ENCODE measurements at places on chromosomes 2 and 18.

DNA sequence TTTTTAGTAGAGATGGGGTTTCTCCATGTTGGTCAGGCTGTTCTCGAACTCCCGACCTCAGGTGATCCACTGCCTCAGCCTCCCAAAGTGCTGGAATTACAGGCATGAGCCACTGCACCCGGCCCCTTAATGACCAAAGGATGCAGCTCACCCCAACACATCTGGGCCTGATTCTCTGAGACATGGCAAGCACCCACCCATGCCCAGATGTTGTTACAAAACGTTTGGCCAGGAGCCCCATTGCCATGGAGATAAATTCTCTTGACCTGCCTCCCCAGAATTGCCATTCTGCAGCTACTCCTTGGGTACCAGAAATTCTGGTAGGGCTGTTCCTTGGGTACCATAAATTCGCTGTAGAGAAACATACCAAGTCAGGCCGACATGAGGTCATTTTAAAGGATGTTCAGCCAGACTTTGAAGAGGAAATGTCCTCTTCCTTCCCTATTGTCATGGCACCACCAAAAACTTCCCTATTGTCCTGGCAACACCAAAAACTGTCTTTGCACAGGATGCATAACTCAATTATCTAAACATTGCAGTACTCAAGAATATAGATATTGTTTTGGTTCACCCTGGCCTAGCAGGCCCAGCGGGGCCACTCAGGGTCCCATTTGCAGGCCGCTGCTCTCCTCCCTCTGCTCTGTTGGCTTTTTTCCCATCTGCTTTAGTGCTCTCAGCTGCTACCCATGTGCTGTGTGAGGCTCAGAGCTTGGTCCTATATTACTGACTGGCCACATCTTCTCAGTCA, 160.9 kb upstream of the TTC39C start:
- no peak overlapping the region for H3K27ac ChIP-seq
- H3K4me1 ChIP-seq, result peaks cover 7% of the 10 kb centered on the region
- H3K27me3 ChIP-seq, result no peaks in the 10 kb centered on the region
- no peaks in the 10 kb centered on the region for H3K36me3 ChIP-seq
- H3K4me3 ChIP-seq, result no peak overlapping the region
- DNase-seq, result no peak

- no peak overlapping the region for H3K27ac ChIP-seq
- H3K4me3 ChIP-seq, result no peak overlapping the region
- H3K4me1 ChIP-seq, result no peaks in the 10 kb centered on the region
- no peaks in the 10 kb centered on the region for H3K27me3 ChIP-seq
- no peaks in the 10 kb centered on the region for H3K36me3 ChIP-seq
Measured at GRCh38 chr18:65365245-65365980, 385.4 kb upstream of the CDH7 start.

DNA sequence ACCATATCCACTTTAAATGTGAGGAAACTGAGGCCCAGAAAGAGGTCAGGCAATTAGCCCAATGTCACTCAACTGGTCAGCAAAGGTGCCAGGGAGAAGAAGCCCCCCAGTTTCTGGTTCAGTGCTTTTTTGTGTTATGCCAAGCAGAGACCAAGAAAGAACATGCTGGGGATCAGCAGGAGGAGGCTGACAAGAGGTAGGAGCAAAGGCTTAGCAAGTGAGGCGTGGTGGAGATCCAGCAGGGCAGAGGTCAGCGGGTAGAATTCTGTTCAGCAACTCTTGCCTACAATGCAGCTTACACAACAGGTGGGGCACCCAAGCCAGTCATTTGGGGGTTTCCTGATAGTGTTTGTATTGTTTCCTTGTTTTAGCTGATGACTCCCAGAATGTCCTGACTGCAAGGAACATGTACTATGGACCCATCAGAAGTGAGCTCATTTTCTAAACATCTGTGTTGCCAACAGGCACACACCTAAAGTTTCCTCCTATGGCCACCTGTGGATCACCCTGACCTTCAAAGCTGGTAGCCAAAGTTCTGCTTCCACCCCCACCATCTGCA, 28.2 kb downstream of the LPIN2 start:
- peak overlapping the region; percentile 37 for H3K4me3 ChIP-seq
- no peaks in the 10 kb centered on the region for H3K36me3 ChIP-seq
- no peaks in the 10 kb centered on the region for H3K27me3 ChIP-seq
- peaks cover 34% of the 10 kb centered on the region for H3K4me1 ChIP-seq
- no peak for DNase-seq
- H3K27ac ChIP-seq, result peak overlapping the region; percentile 95

- no peaks in the 10 kb centered on the region for H3K4me1 ChIP-seq
- H3K27me3 ChIP-seq, result no peaks in the 10 kb centered on the region
- DNase-seq, result no peak
- H3K4me3 ChIP-seq, result no peak overlapping the region
- peaks cover 5% of the 10 kb centered on the region for H3K36me3 ChIP-seq
Measured at GRCh38 chr2:190507135-190507534, 27.4 kb downstream of the NEMP2 start.

DNA sequence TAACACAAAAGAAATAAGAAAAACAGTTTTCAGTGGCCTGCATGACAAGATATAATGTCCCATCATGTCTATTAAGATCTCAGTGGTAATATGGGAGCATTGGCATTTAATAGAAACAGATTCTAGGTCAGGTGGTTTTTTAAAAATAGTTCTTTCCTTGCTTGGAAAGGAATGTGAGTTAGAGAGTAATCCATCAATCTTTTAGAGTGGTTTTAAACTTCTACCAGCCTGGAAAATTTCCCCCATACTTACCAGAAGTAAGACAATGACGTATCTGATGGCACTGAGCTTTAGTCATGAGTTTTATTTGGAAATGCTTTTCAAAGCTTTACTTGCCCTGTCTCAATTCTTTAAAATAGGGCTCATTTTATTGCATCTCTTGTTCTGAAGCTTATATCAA, 441.7 kb upstream of the SMIM21 start:
- H3K4me3 ChIP-seq, result no peak overlapping the region
- no peak overlapping the region for H3K27ac ChIP-seq
- no peaks in the 10 kb centered on the region for H3K4me1 ChIP-seq
- no peak for DNase-seq
- H3K36me3 ChIP-seq, result no peaks in the 10 kb centered on the region

- no peaks in the 10 kb centered on the region for H3K36me3 ChIP-seq
- H3K27me3 ChIP-seq, result peaks cover 21% of the 10 kb centered on the region
- no peak overlapping the region for H3K27ac ChIP-seq
Measured at GRCh38 chr2:232415138-232415690, 8.6 kb downstream of the ALPG start.

DNA sequence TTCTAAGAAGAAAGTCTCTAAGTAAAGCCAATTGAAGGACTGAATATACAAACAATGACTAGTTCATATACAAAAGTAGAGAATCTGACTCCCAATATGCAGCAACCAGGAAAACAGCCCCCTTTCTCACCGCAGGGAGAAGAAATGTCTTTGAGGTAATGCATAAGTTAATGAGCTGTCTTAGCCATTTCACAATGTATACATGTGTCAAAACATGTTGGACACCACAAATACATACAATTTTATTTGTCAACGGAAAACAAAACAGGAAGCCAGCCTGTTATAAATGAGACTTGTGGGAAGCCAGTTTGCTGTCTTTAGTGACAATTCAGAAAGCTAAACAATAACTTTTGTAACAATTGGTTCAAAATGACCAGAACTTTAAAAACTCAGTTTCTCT, 389.2 kb downstream of the CBLN2 start:
- no peaks in the 10 kb centered on the region for H3K27me3 ChIP-seq
- no peaks in the 10 kb centered on the region for H3K36me3 ChIP-seq
- no peak overlapping the region for H3K4me3 ChIP-seq
- no peak for DNase-seq

DNA sequence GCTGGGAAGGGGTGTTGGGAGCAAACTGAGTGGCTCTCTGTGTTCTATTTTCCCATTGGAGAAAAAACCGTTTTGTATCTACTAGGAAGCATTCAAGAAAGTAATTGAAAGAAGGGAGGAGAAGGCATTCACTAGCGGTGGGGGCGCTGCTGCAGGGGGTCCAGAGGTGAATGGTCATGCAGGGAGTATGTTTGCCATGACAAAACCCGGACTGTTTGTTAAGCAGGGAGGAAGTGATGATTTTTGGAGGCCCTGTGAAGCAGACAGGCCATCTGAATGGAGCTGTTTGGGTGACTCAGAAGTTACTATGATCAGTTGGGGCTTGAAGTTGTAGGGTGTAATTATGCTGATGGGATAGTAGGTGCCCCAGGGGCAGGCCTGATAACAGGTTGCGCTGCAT, 7.0 kb downstream of the TAF4B start:
- H3K27me3 ChIP-seq, result peaks cover 6% of the 10 kb centered on the region
- peaks cover 5% of the 10 kb centered on the region for H3K4me1 ChIP-seq
- no peak overlapping the region for H3K27ac ChIP-seq
- DNase-seq, result no peak
- H3K4me3 ChIP-seq, result no peak overlapping the region
- no peaks in the 10 kb centered on the region for H3K36me3 ChIP-seq

DNA sequence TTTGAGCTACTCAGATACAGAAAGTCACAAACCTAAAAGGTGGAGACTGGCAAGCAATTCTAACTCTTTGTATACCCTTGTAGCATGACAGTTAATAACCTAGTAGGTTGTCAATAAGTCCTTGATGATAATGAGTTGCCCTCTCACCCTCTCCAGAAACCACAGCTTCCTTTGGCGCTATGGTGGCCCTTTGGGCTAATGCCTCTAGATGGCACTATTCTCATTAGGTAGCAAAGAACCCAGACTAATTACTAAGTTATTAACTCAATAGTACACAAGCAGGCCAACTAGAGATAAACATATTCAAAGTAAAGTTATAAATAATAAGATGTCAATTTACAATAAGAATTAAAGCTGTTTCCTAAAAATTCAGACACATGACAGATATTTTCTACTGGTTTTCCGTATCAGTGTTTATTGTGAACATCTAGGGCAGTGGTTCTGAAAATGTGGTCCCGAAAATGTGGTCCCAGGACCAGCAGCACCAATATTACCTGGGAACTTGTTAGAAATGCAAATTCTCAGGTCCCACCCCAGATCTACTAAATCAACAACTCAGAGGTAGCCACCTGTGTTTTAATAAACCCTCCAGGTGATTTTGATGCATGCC, 41.1 kb downstream of the LDAH start:
- peaks cover 12% of the 10 kb centered on the region for H3K36me3 ChIP-seq
- H3K27ac ChIP-seq, result no peak overlapping the region
- DNase-seq, result no peak
- H3K4me3 ChIP-seq, result no peak overlapping the region
- H3K4me1 ChIP-seq, result no peaks in the 10 kb centered on the region

- H3K36me3 ChIP-seq, result no peaks in the 10 kb centered on the region
- peaks cover 7% of the 10 kb centered on the region for H3K27me3 ChIP-seq
- H3K4me1 ChIP-seq, result peaks cover under 1% of the 10 kb centered on the region
- no peak overlapping the region for H3K27ac ChIP-seq
Measured at GRCh38 chr2:100936070-100936741, 65.9 kb upstream of the RPL31 start.

DNA sequence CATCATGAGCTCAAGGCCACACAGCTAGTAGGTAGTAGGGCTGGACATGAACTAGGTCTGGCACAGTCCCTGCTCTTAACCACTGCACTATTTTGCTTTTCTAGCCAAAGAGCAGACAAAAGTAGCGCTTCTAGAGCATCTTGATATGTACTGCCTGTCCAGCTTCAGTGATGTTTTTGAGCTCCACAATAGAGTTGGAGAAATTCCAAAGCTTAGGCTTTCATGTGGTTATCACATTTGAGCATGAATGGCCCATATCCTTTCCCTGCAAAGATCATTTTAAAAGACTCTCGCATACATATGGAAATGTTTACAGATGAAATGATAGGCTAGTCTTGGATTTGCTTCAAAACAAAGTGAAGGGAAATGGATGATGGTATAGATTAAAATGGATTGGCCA, 128.7 kb downstream of the MAP3K20 start:
- no peak for DNase-seq
- H3K4me1 ChIP-seq, result no peaks in the 10 kb centered on the region
